Activated CD8-positive, alpha-beta memory T cell treated with anti-CD3 and anti-CD28 coated beads for 4 hours (primary cell): ENCODE measurements at places on chromosomes 16 and 17.

DNA sequence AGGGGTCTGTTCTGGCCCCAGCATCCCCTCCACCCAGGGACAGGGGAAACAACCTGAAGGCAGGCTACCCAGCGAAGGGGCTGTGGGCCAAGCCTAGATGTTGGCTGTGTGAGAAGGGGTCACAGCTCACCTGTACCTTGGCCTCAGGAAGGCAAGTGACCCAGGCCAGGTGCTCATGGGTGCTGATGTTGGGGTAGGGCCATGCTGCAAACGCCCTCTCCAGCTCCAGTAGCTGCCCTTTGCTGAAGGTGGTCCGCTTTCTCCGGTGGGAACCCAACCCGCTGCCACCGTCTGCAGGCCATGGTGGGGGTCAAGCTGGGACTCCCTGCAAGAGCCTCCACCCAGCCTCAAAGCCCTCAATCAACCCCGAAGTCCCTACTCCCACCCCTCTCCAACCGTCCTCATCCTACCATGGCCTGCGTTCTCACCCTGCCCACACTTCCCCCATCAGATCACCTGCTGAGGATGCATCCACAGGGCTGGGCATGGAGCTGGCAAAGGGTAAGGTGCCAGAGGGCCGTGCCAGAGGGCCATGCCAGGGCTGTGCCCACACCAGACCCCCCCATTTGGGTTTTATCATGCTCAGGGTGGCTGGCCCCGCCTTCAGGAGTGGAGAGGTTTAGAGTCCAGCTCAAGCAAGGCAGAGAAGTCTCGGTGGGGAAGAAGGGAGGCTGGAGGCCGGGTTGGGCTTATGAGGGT lies at the start of gene SEBOX:
SEBOX (minus strand) TSS at position 535 of the 699 bp plus-strand sequence; CDS start at position 487, 48 bp downstream.
- no peak for DNase-seq

- no peak for DNase-seq
These were observed 287 bp upstream of the INTS2 start for GRCh38 chr17:61928101-61928436.

- DNase-seq: no peak
These were observed 77.3 kb downstream of the DNAH17 start for GRCh38 chr17:78499715-78500540.

GRCh38 chr17:68682903-68683302 lies 81.7 kb upstream of the FAM20A start:
- no peak for DNase-seq

DNA sequence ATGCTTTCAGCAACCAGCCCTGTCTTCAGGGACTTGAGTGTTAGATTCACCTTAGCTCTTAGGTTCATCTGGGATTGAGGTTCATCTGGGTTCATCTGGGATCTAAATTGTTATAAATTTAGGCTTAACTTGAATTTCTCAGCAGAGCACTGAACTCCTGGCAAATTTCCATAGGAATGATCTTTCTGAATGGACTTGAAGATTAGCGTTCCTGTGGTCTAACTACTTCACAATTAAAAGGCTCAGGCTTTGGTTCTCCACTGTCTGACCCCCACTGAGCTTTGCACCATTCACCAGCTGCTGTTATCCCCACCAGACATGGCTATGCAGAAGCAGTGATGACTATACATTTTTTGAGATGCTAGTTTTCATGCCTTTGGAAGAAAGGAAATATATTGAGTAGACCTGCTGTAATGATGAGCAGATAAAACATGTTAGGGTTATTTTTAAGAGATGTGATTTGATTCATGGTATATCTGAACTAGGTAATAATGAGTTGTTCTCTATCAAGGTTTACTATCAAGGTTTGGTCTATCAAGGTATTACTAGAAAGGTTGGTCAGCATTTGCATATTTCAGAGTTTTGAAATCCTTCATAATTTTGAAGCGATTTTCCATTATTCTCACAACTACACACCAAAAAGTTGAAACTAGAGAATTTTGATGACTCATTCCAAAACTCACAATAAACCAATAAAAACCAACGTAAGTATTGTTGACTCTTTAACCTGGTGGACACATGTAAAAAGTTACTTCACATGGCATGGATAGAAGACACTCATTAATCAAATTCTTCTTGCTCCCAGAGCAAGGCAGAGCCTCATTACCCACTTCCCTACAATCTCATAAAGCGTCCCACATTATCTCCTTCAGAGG lies 71.7 kb downstream of the SNX11 start:
- no peak for DNase-seq

- DNase-seq: no peak
These were observed 218.6 kb upstream of the CDH8 start for GRCh38 chr16:62254847-62255246.
